Stimulated activated CD4-positive, alpha-beta T cell treated with anti-CD3 and anti-CD28 coated beads, Interleukin-1b, Interleukin-23, amount 100 ng/mL, for 4 hours (primary cell): ENCODE measurements at places on chromosomes 1 and 21.

DNA sequence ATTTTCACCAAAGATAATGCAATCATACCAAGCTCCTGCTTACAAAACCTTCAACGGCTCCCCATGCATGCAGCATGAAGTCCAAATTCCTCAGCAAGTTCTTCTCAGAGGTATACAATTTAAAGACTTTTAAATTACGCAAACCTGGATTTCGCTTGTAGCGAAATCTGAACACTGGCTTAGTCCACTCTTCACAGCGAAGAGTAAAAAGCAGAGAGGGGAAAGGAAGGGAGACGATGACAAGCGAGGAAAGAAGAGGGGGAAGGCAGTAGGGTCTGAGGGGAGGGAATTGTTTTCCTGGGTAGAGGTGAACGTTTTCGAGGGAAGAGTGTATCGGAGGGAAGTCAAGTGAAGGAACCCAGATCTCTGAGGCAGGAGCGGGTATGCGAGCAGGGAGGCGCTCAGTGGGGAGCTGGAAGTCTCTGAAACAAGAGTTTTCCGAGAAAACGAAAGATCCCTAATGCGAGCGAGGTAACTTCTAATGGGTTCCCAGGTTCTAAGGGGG, 790 bp downstream of the TESK2 start:
- DNase-seq = no peak

DNA sequence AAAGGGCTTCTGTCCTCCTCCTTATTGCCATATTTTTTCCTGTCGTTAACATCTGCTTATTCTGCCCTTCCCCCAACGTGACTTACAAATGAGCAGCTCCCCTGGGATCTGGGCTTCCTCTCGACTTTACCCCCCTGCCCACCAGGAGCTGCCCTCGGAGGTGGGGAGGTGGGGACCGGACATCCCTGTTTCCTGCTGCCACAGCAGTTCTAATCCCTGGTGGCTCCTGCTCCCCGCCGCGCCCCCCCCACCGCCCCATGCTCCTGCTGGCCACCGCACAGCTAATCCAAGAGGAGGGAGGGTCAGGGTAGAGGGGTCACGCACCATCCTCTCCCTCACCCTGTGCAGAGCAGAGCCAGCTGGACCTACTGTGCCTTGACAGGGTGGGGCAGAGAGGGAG, 4.4 kb upstream of the SLC27A3 start:
- DNase-seq = no peak

DNA sequence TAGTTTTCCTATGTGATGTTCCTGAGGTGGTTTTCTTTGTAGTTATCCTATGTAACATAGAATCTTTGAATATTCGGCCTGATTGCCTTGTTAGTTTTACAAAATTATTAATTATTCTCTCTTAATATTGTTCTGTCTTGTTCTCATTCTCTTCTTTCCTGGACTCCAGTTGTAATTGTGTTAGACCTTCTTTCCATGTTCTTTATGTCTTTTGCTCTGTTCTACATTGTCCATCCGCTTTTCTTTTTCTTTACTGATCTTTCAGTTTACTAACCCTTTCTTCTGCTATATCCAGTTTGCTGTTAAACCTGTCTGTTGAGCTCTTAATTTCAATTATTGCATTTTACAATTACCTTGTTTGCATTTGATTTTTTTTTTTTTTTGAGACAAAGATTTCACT, 89.3 kb downstream of the PEX14 start:
- DNase-seq = no peak

DNA sequence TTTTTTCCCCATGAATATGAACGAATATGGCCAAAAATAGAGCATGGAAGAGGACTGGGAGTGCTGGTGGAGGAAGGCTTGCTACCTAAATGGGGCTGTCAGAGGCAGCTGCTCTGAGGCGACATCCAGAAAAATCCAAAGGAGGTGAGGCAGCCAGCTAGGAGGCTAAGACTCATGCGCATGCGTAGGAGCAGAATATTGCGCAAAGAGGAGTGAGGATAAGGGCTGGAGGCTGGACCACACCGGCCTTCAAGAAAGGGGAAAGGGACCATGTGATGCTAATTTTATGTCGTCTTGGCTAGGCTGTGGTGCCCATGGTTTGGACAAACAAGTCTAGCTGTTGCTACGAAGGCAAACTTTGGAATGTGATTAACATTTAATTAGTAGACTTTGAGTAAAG, 30.5 kb downstream of the HEYL start:
- DNase-seq = no peak

GRCh38 chr1:83976920-83977319, 22.0 kb downstream of the TTLL7 start:
- DNase-seq = no peak

- DNase-seq = no peak
Observed at GRCh38 chr1:48841461-48841860, 64.8 kb upstream of the BEND5 start.

GRCh38 chr21:36125512-36126207, 9.2 kb upstream of the CBR3 start:
- peak; percentile 34 for DNase-seq

GRCh38 chr21:28391938-28392849, 600.5 kb downstream of the LTN1 start:
- no peak for DNase-seq

DNA sequence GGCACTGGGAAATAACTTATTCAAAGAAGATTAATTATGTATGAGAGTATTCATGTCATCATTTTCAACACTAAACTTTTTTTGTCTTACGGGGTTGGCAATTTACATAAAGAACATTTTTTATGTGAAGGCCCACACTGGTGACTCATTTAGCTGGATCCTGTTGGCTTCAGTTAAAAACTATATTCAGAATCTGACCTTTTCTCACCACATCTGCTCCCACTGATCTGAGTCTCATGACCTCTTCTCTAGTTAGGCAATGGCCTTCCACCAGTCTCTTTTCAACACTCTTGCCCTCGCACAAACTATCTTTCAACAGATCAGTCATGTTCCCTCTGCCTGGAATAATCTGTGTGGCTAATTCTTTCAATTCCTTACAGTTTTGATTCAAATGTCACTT, 53.4 kb downstream of the TMPRSS15 start:
- DNase-seq = no peak

DNA sequence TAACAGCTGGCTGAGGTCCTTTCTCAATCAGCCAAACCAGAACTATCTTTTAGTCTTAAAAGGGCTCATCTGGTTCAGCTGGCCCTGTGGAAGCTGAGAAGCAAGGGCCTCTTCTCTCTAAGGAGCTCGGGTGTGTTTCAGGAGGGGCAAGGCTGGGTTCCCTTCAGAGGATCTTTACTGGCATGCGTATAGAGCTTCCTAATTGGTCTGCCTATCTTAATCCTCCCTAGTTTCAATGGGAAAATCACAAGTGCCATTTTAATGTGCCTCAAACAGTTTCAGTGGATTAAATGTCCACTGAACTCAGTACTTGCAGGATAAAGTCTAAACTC, 81.5 kb upstream of the LBR start:
- DNase-seq = no peak

DNA sequence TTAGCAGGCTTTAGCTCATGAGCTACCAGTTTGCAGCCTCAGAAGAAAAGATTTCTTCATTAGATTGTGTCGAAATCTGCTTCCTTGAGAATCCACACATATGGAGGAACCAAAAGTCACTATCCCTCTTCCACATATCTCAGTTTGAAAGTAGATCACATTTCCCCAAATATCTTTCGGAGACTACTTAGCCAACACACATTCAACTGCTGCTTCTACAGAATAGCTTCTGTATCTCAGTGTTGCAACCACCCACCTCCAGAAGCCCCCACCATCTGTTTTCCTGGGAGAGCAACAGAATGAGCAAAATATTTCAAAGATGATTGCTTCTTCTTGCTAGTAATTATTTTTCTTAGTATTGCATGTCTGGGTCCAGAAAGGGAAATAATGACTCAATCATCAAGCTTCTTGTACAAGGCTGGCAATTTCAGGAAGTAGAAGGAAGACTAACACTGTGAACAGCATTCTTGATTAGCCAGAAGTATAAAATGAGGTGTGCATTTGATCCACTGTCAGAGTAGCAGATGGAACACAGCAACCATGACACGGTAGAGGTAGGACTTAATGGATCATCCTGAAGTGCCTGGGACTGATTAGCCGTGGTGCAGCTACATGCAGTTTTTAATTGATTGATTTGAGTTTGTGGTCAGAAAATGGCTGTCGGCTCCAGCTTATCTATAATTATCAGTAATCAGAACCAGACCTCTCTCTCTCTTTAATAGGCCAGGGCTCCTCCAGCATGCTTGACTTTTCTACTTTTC, 24.9 kb downstream of the ZC3H11B start:
- DNase-seq = no peak

DNA sequence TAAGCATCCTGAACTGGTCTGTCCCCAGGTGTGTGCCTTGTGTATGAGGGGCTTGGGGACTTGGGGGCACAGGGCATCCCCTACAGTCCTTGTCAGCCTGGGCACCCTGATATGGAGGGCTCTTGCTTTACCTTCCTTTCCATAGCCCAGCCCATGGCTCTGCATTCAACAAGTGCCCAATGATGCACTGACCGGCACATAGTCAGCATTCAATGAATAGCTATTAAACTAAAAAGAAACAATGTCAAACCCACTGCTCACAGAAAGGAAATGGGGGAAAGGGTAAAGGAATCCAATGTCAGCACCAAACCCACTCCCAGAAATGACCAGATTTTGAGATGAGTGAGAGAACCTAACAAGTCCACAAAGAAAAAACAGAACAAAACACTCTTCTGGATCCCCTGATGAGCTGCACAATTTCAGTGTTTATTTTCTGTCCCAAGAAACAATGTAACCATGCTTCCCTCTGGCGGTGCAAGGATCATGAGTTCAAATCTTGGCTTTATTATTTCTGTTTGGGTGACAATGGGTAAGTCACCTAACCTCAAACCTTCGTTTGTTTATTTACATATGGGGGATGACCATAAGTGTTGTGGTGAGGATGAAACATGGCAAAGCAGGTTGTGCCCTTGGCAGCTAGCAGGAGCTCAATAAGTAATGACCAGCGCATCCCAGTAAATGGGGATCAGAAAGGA, 22.0 kb downstream of the SYT6 start:
- no peak for DNase-seq

DNA sequence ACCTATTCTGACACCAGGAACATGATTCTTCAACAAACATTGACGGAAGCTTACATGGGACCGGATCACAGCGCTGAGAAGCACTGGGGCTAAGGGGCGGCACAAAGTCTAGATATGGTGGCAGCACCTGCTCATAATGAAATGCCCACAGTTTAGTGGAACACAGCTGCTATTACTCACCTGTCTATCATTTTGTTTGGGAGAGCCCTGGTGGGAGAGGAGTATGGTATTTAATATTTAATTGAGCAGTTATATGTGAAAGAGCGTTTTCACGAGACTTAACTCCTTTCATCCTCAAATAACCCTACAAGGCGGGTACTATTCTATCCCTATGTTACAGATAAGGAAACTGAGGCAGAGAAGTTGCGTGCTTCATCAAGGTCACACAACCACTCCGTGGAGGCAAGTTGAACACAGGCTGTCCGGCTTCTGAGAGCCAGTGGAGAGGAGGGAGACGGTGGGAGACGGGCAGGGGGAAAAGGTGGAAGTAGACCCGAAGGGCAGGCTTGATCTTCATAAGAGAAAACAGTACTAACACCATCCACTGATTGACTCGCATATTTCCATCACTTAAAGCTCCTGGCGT, 790 bp upstream of the TSNAX start:
- no peak for DNase-seq
